Hematopoietic multipotent progenitor cell treated with erythropoietin and hydrocortisone succinate and interleukin-3 and kit ligand, for 17 days (in vitro differentiated cells): ENCODE measurements at places on chromosomes 4 and X.

DNA sequence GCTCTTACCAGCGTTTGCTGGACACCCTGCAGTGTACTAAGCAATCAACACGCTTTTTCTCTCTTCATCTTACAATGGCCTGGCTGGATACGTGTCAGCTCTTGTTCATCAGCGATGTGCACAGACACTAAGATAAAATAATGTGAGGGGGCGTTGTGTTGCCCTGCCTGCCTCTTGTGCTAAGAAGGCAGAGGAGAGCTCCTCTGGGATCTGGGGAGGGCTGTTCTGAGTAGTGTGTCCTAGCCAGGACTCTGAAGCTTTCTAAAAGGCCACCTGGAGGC lies 49.7 kb downstream of the NELFA start:
- no peak for DNase-seq

DNA sequence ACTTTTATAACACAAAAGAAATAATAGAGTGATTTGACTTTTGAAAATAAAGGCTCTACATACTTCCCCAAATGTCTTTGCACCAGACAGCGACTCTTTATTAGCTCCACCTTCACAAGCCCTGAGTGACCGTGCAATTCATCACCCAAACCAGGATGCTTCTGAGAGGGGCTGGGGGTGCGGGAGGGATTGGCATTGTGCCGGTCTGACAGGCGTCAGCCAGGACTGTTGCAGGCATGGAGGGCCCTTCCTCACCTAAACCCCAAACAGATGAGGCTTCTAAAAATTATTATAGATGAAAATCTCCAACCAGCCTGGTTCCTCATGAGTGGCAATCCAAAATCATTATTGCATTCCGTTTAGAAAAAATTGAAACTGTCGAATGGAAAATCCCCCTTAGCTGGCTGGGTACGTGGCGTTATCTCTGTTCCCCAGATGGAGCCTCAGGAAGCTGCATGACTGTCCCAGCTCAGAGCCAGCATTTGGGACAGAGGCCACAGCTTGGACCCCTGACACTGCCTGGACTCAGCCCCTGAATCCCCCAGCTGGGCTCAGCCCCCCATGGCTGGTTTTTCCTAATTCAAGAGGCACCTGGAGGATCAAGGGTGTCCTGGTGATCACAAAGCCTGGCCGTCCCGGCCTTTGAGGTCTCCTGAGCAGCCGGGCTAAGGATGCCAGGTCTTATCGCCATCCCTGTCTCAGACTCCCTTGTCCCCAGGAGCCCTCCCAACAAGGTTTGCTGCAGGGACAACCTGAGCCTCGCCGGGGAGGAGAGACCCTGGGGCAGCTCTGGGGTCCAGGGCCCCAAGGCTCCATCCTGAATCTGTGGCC lies 60.4 kb downstream of the SORCS2 start:
- no peak for DNase-seq

- no peak for DNase-seq
These were observed 50.8 kb upstream of the BOD1L1 start for GRCh38 chr4:13678186-13678924.

GRCh38 chr4:23276076-23276475 lies 583.3 kb downstream of the GBA3 start:
- DNase-seq = no peak

- peak; percentile 63 for DNase-seq
These were observed at the start of gene ZFX for GRCh38 chrX:24149351-24150050. Gene ZFX, plus strand, starts transcription at chrX:24149729. Its CDS starts 23,014 bp downstream, at chrX:24172743.

- no peak for DNase-seq
These were observed 28.7 kb downstream of the INPP4B start for GRCh38 chr4:142817442-142817841.

GRCh38 chr4:23888421-23889319 lies 1.2 kb downstream of the PPARGC1A start:
- no peak for DNase-seq

GRCh38 chrX:136457303-136457917 lies 30.3 kb upstream of the BRS3 start:
- DNase-seq = no peak

DNA sequence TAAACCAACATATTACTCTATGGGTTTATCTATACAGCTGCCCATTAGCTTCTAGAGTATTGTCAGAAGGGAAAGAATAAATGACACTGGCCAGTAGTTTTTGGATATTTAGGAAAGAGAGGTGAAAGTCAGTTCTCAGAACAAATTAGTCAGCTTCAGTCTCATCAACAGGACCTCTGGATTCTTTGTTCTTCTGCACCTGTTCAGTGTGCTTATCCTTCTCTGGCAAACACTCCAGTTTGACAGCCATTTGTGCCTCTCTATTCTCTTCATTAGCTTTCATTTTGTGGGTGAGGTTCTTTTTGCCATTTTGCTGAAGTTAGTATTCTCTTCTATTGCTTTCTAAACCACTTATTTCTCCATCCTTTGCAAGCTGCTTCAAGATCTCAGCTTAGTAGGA lies 107.0 kb downstream of the PCDH18 start:
- DNase-seq = no peak

GRCh38 chr4:148643851-148644250 lies 201.6 kb upstream of the NR3C2 start:
- no peak for DNase-seq

DNA sequence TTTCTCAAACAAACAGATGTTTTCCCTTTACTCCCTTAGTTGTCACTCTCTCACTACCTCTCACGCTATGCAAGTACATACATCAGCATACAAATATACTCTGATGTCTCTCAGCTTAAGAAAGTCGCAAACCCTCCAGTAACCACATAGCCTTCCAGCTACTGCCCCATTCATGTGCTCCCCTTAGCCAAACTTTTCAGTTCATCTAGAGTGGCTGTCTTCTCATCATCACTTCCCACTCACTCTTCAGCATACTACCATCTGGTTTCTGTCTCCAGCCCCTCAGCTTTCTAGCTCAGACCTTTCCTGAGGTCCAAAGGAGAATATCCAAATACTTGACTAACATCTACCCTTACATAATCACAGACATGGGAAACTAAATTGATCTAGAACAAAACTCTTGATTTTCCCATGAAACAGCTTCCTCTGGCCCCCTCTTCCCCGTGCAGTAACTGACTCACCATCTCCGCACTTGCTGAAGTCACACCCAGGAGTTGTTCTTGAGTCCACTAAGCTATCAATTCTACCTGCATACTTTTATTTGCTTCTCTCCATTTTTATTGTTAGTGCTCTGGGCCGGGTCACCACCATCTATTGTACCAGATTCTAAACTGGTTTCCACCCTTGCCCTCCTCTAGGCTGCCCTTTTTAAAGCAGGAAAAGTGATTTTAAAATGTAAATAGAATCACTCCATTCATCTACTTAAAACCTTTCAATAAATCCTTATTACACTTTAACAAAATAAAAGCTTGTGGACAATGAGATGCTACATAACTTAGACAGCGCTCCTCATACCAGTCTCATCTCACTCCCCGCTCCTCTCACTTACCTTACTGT lies 57.2 kb downstream of the CASP6 start:
- no peak for DNase-seq

DNA sequence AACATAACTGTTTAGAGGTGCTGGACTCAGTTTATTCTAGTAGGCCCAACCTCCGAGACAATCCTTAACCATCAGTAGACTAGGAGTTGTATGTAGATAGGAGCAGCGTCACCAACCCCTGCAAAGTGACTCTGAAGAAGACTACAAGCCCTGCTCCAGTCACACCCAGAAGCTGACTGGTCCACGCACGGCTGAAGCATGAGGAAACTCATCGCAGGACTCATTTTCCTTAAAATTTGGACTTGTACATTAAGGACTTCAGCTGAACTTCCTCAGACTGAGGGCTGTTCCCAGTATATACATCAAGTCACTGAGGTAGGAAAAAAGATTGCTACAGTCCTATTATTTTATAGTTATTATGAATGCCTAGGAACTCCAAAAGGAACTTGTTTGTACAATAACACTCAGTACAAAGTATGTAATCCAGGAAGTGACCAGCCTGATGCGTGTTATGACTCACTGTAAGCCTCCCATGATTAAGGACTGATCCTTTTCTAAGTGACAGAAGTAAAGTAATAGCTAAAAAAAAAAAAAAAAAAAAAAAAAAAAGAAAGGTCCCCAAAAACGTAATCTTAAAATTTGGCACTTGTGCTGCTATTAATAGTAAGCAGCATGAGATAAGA lies 41.6 kb upstream of the UGT2B7 start:
- no peak for DNase-seq

DNA sequence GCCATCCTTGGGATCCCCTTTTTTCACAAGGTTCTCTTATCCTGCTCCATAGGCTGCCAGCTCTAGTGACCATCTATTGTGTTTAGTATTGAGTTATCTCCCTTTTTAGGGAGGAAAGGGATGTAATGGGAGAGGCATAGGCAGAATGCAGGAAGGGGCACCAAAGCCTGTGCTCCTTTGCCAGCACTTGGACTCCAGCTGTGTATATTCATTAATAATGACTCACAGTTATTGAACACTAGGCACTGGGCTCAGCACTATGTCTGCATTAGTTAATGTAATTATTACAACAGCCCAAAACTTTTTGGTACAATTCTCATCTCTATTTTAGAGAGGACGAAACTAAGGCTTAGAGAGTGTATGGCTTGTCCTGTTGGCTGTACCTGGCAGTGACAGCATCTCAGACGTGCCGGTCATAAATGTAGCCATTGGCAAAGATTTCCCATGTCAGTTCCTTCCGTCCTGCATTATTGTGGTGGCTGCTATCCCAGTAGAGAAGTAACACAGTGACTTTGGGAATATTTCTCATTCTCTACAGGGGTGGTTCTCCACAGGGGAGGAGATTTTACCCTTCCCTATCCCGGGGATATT lies 90.3 kb downstream of the AFF1 start:
- DNase-seq = no peak

- no peak for DNase-seq
These were observed 146.4 kb upstream of the EDNRA start for GRCh38 chr4:147334478-147334877.

DNA sequence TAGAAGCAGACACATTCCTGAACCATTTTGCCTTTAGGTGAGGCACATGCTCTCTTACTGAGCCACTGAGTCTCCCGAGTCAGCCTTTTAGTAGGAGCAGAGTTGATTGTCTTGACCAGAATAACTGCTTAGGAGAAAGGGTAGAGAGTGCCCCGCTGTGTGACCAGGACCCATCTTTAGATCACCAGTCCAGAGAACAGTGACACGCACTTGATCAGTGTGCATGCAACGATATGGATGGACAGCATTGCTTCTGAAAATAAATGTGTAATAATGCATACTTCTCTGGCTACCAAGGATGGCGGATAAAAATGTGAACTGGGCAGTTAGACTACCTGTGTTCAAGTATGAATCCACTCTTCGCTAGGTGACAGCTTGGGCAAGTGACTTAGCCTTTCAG lies 897.7 kb downstream of the TRIML1 start:
- no peak for DNase-seq

DNA sequence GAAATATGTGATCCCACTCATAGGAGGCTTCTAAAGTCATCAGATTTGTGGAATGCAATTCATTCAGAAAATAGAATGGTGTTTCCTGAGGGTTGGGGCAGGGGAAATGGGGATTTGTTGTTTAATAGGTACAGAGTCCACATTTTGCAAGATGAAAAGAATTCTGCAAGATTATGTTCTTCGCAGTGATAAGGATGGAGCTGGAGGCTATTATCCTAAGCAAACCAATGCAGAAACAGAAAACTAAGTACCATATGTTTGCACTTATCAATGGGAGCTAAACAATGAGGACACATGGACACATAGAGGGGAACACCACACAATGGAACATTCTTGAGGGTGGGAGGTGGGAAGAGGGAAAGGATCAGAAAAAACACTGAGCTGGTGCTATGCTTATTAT lies 144.3 kb upstream of the NLGN4X start:
- DNase-seq = no peak

DNA sequence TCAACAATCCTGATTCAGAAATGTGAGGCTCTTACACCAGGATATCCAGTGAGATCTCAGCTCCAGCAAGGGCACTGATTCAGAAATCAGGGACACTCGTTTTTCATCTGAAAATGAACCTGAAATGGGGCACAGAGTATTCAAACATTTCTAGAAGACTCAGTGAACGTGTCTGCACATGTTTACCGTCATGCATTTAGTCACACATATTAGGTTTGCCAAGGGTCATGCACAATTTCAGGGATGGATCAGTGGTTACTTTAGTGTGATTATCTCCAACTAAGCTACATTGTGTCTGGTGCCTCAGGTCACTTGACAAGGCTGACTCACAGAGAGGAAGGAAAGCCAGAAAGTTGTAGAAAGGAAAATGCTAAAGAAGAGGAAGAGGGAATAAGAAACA lies 33.6 kb upstream of the SPANXN2 start:
- DNase-seq = no peak

- no peak for DNase-seq
These were observed 242.5 kb downstream of the CFAP299 start for GRCh38 chr4:80578001-80578400.

DNA sequence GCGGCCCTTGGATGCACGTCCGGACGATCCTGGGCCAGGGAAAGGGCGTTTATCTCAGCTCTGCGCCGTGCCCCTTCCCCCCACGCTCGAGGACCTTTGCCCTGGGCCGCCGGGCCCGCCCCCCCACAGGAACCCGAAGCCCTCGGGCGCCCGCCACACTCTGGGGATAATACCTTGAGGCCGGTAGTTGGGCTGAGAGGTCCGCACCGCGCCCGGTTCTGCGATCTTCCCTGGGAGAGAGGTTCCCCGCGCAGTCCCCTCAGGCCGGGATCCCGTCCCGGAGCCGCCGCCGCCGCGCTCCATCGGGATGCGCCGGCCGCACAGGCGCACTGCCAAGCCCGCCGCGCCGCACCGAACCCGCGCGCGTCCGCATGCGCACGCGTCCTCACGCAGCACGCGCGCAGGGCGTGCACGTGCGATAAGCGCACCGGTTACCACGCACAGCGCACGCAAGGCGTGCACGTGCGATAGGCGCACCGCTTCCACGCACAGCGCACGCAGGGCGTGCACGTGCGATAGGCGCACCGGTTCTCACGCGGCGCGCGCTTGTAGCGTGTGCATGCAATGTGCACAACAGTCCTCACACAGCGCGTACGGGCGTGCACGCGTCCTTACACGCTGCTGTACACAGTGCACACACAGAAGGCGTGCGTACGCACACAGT lies at the start of gene MAP7D2:
TSS of gene MAP7D2 (minus strand) at position 331 of the 664 bp plus-strand sequence. CDS start at position 303, 28 bp downstream.
- no peak for DNase-seq

DNA sequence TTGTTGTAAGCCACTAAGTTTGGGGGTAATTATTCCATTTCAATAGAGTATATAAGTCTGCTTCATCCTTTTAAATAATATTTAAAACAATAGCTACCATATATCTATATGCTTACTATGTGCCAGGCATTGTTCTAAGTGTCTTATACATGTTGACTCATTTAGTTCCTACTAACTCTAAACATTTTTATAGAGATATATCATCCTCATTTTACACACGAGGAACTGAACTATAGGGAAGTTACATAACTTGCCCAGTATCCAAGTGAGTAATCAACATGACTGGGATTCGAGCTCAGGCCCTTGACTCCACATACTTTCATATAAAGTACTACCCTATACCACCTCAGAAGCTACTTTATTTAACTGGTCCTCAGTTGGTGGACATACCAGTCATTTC lies 175.3 kb upstream of the RAI2 start:
- DNase-seq = no peak

GRCh38 chr4:187088070-187088799 lies 364.6 kb upstream of the FAT1 start:
- no peak for DNase-seq

- no peak for DNase-seq
These were observed 102.7 kb downstream of the TRAM1L1 start for GRCh38 chr4:116982656-116983055.
